NCI-H2081 treated with DMSO at 0.1 percent for 48 hours (cell line): ENCODE measurements at places on chromosomes 11 and 22.

- no peak for DNase-seq
These were observed 4.9 kb downstream of the TPBGL start for GRCh38 chr11:75245356-75246005.

DNA sequence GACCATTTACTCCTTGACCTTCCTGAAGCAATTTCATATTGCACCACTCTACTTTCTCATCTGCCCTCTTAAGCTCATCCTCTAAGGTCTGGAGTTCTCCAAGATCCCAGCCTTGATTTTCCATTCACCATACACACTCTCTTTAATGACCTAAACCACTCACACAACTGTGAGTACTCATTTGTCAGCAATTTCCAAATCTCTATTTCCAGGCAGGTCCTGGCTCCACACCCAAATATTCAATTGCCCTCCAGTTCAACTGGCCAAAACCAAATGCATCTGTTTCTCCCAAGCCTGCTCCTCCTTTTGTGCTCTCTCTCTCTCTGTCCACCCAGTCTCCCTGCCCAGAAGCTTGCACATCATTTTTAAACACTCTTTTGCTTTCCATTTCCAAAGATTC is 39.6 kb downstream of the NEU3 start:
- DNase-seq: no peak

DNA sequence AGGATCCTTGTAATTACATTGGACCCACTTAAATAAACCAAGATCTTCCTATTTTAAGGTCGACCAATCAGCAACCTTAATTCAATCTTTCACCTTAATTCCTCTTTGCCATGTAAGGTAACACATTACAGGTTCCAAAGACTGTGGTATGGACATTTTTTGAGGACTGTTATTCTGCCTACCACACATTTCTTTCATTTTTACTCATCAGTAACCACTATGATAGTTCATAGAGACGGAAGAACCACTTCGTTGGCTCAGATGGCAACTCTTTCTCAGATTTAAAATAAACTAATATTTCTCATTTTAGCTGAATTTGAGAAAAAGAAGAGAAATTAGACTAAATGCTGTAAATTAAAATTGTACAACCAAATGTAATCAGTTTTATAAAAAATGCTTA is 96.3 kb downstream of the PAX6 start:
- no peak for DNase-seq

- no peak for DNase-seq
These were observed 111.8 kb upstream of the TMEM45B start for GRCh38 chr11:129703846-129704245.

GRCh38 chr11:7031471-7031871 is 11.2 kb downstream of the NLRP14 start:
- DNase-seq: no peak

DNA sequence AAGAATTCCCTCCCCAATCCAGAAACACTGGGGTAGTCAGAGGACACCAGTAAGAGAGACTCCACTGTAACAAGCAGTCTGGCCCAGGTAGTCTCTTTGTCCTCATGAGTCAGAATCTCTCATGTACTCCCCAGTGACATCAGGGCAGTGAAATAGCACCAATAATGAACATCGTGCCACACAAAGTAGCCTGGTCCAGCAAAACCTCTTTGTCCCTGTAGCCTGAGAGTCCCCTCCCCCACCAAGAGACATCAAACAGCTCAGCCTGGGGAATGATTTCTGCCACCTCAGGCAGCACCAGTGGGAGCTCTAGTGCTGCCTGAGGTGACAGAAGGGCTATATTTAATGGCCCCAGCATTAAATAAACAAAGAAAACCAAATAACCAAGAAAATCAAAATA is 88.1 kb downstream of the SBF2 start:
- DNase-seq: no peak

GRCh38 chr11:6771926-6772893 is at the start of gene OR2AG2:
OR2AG2 (minus strand) TSS chr11:6771976; CDS start chr11:6768957, 3,019 bp downstream.
- no peak for DNase-seq

DNA sequence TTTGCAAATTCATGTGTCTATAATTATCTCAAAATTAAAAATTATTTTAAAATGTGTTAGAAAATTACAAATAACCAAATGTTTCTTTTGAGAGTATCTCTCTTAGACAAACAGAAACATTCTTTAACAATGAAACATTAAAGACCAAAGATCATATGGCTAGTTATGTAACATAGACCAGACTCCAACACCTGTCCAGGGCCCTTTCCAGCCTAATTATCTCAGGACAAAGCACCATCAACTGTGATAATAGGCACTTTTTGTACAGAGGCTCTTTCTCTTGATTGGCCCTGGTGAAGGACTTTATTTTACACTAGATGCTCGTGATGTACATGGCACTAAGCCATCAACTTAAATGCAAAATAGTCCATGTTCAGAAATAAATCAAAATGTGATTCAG is 5.0 kb upstream of the PLEKHA7 start:
- peak; percentile 44 for DNase-seq

GRCh38 chr11:69297787-69298266 is 3.9 kb downstream of the MYEOV start:
- no peak for DNase-seq
